Psoas muscle (tissue), 8 donors: ENCODE measurements at places on chromosomes 13 and 19. TPM values are rescaled to one million over a fixed set of nuclear protein-coding genes. Genes with fewer than 3 reads are reported as not detected.

Gene AMH
- 2.2 TPM for total RNA-seq

Gene ACER1
- total RNA-seq = not detected

Gene KLK12
- not detected for total RNA-seq

Gene ZNF724
- 0.15 TPM for total RNA-seq

Gene ZNF235
- 1.7 TPM for total RNA-seq

Gene DMKN
- total RNA-seq = 0.45 TPM

Gene FCER2
- 0.34 TPM for total RNA-seq

Gene DOCK6
- 27.1 TPM for total RNA-seq

Gene C19orf85
- not detected for total RNA-seq

Gene LILRB2
- total RNA-seq = 1.2 TPM

Gene ANKLE1
- 0.13 TPM for total RNA-seq

Gene ABCA7
- total RNA-seq = 17.0 TPM

Gene PDX1
- not detected for total RNA-seq
